Body of pancreas (tissue), 4 donors: ENCODE measurements at places on chromosomes 4 and X.

DNA sequence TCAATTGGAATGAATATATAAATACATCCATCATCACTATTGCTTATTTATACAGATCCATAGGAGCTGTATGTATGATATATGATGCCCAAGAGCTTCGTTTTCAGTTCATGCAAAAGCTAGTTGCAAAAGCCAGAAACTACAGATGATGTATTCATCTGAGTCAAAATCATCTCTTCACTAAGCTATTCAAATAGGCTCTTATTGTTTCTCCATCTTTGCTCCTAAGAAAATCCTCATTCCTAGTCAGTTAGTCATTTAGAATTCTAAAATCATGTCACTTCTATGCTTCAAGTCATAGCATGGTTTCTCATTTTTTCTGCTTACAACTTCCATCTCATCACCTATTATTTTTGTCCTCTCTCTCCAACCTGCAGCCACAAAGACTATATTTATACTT, 300.1 kb upstream of the TRAM1L1 start:
- no peak for DNase-seq

DNA sequence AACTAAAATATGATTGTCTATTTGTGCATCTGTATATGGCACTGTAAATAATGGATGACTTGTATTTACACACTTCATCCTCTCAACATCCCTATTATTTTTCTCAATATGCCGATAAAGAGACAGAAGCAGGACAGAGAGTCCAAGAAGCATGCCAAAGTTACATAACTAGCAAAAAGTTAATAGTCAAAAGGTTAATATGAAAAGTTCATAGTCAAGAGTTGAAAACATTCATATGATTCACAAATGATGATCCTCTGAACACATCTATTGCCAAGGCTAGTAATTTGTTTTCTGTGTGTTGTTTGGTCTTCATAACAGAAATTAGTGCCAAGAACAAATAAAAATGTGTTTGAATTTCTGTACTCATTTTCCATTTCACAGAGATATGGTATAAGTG, 231.0 kb downstream of the ADAMTS3 start:
- DNase-seq: no peak

- no peak for DNase-seq
These were observed 165.9 kb upstream of the NDST4 start for GRCh38 chr4:115279330-115279729.

- no peak for DNase-seq
These were observed 664 bp downstream of the MED12 start for GRCh38 chrX:71118985-71119535.

GRCh38 chrX:13007519-13008188, 32.7 kb downstream of the TMSB4X start:
- no peak for DNase-seq

- no peak for DNase-seq
These were observed 33.1 kb downstream of the LNX1 start for GRCh38 chr4:53558065-53558801.

DNA sequence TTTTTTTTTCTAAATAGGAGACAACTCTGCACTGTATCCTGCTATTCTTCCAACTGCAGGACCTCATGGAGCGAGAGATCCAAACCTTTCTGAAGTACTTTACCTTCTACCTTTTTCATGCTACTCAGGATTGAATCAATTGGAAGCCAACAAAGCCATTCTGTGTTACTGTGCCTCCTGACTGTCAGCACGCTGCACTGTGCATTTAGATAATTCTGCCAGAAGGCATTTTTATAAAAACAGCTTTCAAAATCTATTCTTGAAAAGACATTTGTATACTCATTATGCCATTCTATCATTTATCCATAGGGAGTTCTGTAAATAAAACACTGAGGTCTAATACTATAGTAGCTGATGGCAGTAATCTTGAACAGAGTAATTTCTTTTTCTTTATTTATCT, 142.8 kb downstream of the SLIT2 start:
- no peak for DNase-seq

GRCh38 chr4:25702848-25703247, 47.2 kb downstream of the SLC34A2 start:
- no peak for DNase-seq

DNA sequence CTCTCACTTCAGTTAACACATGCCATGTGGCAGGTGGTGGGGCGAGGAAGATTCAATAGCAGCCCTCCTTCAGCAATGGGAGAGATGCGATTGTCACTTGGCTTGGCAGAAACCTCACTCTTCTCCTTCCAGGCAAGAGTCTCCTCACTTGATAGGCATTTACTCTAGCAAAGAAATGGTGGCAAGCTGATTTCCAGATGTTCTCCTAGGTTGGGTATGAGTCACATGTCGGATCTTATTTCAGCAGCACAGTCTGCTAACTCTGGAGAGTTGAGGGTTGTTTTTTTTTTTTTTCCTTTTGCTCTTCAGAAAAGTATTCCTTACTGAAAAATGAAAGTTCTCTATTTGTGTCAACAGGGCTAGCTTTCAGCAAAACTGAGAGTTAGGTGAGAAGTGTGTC, 119.5 kb upstream of the CHRDL1 start:
- no peak for DNase-seq

DNA sequence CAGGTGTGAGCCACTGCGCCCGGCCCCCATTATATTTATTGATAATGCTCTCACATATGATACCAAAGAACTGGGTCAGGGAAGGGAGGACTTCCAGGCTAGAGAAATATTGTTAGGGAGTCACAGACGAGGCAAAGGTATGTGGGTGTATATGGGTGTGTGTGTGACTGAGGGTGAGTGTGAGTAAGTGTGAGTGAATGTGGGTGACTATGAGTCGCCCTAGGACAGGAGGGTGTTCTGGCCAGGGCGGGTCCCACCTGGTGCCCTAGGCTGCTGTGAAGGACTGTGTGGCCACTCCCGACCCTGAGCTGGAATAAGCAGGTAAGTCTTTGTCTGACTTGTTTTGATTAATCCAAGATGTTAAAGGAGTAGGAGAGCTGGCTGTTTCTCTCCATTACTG, 34.4 kb downstream of the RWDD4 start:
- DNase-seq: no peak

GRCh38 chrX:141945426-141945825, 41.7 kb downstream of the MAGEC1 start:
- DNase-seq: no peak

DNA sequence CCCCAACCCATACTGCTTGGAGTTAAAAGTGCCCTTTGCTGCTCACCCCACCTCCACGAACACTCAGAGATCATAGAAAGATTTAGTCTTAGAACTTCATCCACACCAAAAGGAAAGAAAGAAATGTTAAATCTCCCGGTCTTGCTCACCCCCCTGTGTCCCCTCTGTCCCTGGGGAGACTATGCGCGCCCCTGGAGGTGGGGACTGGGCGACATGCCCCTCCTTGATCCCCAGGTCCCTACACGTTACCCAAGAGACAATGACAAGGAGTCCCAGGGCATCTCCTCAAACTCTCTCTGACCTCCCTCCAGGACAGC, 620 bp downstream of the ITM2A start:
- DNase-seq: no peak

DNA sequence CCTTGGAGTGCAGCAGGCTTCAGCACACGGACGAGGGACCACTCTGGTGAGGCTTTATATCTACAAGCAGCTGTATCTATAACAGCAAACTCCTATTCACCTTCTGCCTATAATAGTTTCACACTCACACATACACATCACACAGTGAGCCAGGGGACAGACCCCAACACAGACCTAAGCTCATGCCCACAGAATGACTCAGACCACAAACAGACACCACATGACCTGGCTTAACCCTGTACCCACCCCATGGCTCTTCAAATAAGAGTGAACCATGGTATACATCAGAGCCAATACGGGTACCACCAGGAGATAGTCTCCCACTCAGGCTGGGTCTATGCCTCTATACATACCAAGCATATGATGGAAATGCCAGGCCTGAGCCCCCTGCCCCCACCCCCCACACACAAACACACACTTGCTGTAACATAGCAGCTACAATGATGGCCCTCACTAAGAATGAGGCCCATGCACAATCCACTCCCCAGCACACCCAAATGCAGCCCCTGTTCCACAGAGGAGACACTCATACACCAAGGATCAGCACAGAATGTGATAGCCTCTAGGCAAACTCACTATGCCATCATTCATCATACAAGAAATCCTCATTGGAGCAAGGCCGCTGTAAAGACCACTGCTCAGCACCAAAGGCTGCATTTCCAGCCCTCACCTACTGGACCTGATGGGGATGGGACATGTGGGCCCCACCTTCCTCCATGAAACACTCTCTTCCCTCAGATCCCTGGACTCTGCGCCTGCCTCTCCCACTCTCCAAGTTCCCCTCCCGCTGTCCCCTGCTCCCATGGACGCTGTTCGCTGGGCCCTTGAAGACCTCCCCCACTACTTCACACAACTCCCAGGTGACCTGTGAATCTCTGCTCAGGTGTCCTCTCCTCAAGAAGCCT, 62.1 kb upstream of the XIAP start:
- DNase-seq: no peak

- no peak for DNase-seq
These were observed 1.1 kb downstream of the TMEM35A start for GRCh38 chrX:101079736-101080270.

DNA sequence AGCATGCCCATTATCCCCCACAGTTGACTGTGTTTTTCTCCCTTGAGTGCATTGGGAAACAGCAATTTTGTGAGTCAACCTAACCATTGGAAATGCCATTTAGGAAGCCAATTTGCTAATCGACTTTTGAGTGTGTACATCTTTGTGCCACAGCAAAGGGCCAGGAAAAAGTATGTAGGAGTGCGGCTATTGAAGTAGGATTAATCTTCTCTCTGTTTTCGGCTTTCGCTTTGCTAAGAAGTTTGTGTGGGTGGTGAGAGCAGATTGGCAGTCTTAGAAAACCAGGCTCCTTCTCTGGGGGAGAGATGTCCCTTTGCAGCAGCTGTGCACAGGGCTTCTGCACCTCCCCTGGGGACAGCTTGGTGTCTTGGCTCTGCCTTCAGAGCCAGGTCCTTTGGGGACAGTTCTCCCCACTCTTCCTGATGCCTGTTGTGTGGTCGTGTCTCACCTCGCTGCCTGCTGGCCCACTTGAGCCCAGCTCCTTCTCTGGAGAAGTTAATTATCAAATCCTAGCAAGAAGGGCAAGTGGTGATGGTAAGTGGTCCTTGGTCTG, 74.5 kb downstream of the GEMIN8 start:
- DNase-seq: no peak

- DNase-seq: peak; percentile 32
These were observed 32.9 kb downstream of the HTT-AS start for GRCh38 chr4:3041192-3042142.

GRCh38 chr4:42654631-42655268, 2.2 kb downstream of the ATP8A1 start:
- DNase-seq: no peak

DNA sequence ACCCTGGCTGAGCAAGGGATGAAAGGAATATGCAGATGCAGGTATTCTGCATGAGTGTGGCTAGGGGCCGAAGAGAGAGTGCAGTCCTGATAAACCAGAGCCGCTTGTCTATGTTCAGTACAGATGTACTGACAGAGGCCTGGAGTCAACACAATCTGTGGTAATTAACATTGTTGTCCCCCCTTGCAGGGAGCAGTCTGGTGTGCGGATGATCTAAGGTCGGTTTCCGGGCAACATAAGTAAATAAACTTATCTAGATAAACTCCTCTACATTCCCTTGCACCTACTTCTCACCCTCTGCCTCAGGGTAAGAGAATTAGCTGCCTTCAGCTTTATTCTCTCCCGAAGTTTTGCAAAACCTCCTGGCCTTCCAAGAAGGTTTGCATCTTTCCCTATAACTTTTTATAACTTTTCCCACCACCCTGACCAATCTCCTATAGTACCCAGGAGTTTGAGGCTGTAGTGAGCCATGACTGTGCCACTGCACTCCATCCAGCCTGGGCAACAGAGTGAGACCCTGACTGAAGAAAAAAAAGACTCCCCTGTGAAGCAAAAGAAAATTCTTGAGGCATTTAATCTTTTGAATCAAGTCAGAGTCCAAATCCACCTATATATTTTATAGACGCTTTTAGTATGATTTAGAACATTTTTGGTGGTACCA, 26.6 kb downstream of the SNX25 start:
- no peak for DNase-seq

- peak; percentile 24 for DNase-seq
These were observed 115.4 kb downstream of the PARM1 start for GRCh38 chr4:75048208-75048879.

DNA sequence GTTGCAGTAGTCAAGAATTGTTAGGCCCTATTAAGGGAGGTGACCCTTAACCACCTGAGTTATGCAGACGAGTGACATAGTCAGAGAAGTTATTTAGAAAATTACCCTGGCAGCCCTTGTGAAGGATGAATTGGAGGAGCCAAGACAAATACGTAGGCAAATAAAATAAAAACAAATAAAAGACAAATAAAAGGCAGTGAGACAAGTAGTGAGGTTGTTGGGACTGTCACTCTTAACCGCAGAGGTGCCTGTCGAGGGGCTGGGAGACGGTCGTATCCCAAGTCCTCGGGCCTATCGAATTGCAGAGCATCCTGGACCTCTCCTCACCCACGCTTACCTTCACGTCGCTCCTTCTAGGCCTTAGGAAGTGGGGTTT, 58.0 kb upstream of the ZC4H2 start:
- no peak for DNase-seq

DNA sequence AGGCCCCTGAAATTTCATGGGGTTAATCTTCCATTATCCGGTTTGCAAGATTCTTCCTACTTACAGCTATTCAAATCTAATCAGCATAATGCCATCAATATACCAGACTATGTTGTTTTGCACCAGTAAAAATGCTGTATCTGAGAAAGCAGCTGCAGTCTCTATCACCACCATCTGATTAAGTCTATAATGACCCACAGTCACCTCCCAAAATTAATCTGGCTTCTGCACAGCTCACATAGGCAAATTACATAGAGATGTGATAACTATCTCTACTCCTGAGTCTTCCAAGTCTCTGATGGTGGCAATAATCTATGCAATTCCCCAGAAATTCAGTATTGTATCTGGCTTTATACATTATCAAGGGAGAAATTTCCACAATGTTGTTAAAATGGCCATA, 113.2 kb downstream of the STPG2 start:
- no peak for DNase-seq
